ENCODE measurements at places on chromosomes 11 and 22. TPM values are rescaled to one million over a fixed set of nuclear protein-coding genes. Genes with fewer than 3 reads are reported as not detected.

ACR gene
- not detected for total RNA-seq

PATE4 gene
- not detected for total RNA-seq

NUDT22 gene
- total RNA-seq: 50.7 TPM

MAPK11 gene
- total RNA-seq: 11.9 TPM

GAB4 gene
- total RNA-seq: not detected

HBE1 gene
- total RNA-seq: not detected

MUC2 gene
- not detected for total RNA-seq

DRD2 gene
- 0.42 TPM for total RNA-seq

GNB1L gene
- 7.0 TPM for total RNA-seq

GLYATL2 gene
- 0.13 TPM for total RNA-seq

SLCO2B1 gene
- 1.7 TPM for total RNA-seq

RAB3IL1 gene
- 9.9 TPM for total RNA-seq

Data from kidney epithelial cell (primary cell).